ENCODE measurements at places on chromosomes 2 and 18. TPM values are rescaled to one million over a fixed set of nuclear protein-coding genes. Genes with fewer than 3 reads are reported as not detected.

DNA sequence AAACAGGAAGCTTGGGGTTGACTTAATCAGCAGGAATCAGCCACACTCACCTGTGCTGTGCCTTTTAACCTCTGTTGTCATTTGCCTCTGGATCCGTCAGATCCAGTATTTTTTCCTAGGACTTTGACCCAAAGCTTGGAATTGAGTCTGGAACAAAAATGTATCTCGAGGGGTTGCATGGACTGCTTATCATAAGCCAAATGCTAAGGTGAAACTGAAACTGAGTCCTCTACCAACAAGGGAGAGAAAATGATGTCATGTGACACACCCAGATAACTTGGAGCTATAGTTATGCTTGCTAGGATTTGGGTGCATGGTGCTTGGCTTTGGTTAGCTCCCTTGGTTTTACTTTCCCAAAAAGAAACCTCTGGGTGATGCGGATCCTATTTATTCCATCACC, 2158.6 kb upstream of the PIK3C3 start:
- no peak for DNase-seq

PTCD3 gene
- 195 TPM for total RNA-seq

- DNase-seq, result no peak
Observed at GRCh38 chr18:13791181-13791580, 32.8 kb upstream of the MC5R start.

DNA sequence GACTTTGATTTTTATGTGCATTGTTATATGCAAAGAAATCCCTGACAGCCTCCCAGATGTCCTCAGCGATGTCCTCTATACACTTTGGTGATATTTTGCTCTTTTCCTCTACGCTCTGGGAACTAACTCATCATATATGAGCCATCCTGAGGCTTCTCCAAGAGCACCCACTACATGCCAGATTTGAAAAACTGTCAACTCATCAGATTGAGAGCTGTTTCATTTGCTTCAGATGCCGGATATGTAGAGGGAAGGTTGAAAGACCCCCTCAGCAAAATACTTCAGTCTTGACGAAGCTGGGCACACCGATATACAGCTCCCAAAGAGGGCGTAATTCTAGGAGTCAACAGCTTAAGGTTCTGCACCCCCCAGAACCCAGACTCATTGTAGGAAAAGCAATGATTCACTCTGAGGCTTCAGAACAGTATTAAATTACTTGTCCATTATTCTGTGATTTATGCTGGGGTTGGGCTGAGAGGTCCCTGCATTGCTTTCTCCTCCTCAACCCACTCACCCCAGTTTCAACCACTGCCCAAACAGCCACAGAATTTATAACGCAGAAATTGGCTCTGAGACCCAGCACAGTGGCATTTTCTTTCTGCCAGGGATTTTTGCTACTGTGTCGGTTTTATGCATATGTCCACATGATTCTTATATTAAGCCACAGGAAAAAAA, 341.8 kb downstream of the ALK start:
- DNase-seq, result no peak

DNA sequence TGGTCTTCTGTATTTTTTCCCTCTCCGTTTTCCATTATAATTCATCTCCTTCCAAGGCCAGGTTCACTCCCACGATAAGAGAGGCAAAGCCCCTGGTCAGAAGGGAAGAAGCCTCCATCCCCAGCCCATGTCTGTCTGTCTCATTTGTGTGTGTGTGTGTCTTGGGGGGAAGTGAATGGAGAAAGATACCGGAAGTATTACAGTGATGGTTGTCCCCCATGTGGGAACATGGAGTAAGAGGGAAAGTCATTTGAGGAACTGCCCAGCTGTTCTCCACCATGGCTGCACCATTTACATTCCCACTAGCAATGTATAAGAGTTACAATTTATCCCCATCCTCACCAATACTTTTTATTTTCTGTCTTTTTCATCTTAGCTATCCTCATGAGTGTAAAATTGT, 113.6 kb upstream of the ATP8B1 start:
- DNase-seq, result no peak

- no peak for DNase-seq
Observed at GRCh38 chr18:293536-293935, 25.7 kb upstream of the THOC1 start.

DNA sequence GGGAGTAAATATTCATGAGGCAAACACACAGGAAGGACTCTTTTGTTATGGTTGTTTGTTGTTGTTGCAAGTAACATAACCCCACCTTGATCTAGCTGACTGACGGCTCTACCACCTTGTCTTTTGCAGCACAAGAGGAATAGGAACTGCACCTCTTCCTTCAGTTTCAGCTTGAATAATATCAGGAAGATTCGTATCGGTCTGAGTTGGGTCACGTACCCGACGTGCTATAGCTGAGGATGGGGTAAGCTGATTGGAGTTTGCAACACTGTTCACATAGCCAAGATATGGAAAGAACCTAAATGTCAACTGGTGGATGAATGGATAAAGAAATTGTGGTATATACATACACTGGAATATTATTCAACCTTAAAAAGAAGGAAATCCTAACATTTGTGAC, 14.5 kb upstream of the IL1RN start:
- DNase-seq, result no peak

DUSP2 gene
- not detected for total RNA-seq

SUCLG1 gene
- total RNA-seq, result 40.2 TPM

GRCh38 chr18:48031641-48032040, 101.2 kb upstream of the SMAD2 start:
- DNase-seq, result no peak

SCYGR8 gene
- not detected for total RNA-seq

ACTR2 gene
- 84.6 TPM for total RNA-seq

ARHGAP25 gene
- total RNA-seq, result 5.8 TPM
